ENCODE measurements at places on chromosomes 1 and 21.
A peak's percentile ranks its signal among the peaks of the same experiment; 100 is the strongest.

GRCh38 chr1:241947354-241947753 is 10.2 kb upstream of the BECN2 start:
- DNase-seq = no peak

- DNase-seq = no peak
Measured at GRCh38 chr1:117416546-117417125, 49.4 kb downstream of the MAN1A2 start.

DNA sequence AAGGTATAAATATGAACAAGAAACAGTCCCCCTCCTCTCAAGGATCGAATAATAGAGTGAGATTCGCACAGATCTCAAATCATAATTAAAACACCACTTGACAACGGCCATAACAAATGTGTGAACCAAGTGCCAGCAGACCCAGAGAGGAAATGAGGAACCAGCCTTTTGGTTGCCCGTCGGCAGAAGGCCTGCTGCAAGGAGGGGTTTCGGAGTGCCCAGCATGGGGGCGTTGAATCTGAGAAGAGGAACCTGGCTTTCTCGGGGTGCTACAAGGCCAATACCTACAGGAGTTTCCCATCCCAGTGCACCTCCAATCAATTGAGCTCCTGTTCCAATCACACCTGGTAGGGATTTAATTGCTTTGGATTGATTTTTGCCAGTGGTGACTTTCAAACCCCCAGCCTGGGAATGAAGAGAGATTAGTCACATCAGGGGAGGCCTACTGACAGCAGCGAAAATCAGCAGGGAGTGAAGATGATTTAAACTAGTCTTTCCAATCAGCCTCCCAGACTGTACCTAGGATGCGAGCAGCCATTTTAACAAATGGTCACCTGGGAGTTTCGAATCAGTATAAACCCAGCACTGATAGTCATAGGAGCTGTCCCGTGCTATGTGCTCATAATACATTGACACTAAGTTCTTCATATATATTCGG is 263.8 kb downstream of the KAZN start:
- DNase-seq = no peak

- DNase-seq = no peak
Measured at GRCh38 chr1:233406339-233406960, 78.9 kb downstream of the MAP3K21 start.

GRCh38 chr1:4969556-4970129 is 315.2 kb downstream of the AJAP1 start:
- DNase-seq = no peak

GRCh38 chr1:207002724-207003146 is 29.8 kb downstream of the C1orf116 start:
- no peak for DNase-seq

- DNase-seq = no peak
Measured at GRCh38 chr1:186337554-186337953, 37.5 kb downstream of the TPR start.

DNA sequence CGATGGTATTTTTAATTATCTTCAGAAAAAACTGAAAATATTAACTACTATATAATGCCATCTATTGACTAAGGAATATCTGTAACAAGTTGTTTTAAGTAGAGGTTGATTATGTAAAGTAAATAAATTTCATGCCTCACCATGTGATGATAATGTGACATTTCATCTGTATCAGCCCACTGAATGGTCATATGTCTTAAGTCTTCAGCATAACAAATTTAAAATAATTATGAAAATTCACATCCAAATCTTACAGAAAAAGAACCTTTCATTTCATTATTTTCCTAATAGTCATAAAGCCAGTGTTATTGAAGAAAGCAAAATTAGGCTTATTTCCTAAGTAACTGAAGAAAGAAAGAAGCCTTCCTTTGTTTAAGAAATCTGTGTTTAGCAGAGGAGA is 72.6 kb downstream of the ITGB3BP start:
- no peak for DNase-seq

DNA sequence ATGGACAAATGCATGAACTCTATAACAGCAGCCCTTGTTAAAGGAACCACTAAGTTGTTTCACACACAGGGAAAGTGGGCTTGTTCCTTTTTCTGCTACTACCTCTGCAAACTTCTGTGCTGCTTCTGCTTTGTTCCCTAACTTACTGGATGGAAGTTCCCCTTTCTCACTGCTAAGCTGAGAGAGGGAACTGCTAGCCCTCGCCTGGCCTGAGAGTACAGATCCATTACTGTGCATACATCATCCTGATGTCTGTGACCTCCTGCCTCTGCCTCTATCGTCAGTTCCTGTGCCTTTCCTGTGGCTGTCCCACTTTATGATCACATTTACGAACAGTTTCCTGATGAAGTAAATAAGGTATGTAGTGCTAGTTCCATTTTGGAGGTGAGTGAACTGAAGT is 3.5 kb downstream of the GNAT2 start:
- no peak for DNase-seq

- DNase-seq = no peak
Measured at GRCh38 chr1:21254335-21254951, 35.8 kb downstream of the ECE1 start.

DNA sequence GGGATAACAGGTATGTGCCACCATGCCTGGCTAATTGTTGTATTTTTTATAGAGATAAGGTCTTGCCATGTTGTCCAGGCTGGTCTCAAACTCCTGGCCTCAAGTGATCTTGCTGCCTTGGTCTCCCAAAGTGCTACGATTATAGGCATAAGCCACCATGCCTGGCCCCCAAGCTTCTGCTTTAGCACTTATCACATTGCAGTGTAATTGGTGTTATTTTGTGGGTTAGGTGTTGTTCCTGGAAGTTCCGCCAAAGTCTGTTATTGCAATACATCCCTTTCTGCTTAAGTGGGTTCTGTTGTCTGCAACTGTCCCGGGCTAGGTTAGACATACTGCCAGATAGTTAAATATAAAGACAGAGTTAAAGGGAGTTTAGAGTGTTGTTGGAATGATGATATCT is 3.4 kb downstream of the ZCCHC17 start:
- DNase-seq = no peak

DNA sequence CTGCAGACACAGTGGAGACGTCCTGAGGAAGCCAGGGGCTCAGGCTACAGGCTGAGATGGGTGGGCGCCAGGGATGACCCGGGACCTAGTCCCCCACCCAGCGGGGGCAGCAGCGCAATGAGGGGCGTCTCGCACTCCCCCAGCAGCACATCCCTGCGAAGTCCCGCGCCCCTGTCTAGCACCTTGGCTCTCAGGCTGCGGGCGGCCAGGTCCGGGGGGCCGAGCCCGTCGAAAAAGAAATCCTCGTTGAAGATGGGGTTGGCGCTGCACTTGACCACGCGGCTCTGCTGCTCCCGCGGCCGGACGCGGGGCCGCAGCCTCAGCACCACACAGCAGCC is 1.8 kb downstream of the C2CD4D start:
- no peak for DNase-seq

DNA sequence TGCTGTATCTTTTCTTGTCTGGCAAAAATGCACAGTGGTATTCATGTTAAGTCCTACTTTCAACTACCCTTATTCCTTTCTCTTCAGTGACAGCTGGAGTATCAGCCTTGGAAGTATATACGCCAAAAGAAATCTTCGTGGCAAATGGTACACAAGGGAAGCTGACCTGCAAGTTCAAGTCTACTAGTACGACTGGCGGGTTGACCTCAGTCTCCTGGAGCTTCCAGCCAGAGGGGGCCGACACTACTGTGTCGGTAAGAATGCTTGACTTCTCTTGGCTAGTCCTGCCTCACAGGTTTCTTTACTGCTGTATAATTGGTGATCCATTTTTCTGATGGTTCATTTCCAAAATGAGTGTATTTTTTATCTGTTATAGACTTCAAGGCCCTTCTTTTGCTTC is 43.7 kb downstream of the MPZL1 start:
- DNase-seq = no peak

GRCh38 chr1:81144240-81144825 is 656.4 kb upstream of the ADGRL2 start:
- DNase-seq = no peak

DNA sequence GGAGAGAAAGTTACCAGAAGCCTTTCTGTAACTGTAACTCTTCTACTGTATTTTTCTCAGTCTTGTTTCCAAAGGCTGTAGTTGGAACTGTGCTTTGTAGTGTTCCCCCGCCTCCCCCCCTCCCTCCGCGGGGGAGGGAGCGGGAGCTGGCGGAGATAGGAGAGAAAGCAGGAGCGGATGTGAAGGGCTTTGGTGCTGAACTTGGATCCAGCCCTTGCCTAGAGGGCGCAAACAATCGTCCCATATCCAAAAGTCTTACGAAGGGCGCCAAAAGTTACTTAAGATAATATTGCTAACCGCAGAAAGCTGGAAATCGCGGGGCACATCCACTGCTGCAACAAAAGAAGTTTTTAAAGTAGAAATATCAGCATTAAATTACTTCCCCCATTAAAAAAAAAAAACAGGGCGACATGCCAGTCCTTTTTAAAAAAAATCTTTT is 2.4 kb upstream of the NFIA start:
- peak; percentile 49 for DNase-seq

GRCh38 chr1:235557495-235557894 is 53.2 kb upstream of the B3GALNT2 start:
- DNase-seq = no peak

GRCh38 chr1:45032837-45033236 is 20.8 kb downstream of the UROD start:
- no peak for DNase-seq

DNA sequence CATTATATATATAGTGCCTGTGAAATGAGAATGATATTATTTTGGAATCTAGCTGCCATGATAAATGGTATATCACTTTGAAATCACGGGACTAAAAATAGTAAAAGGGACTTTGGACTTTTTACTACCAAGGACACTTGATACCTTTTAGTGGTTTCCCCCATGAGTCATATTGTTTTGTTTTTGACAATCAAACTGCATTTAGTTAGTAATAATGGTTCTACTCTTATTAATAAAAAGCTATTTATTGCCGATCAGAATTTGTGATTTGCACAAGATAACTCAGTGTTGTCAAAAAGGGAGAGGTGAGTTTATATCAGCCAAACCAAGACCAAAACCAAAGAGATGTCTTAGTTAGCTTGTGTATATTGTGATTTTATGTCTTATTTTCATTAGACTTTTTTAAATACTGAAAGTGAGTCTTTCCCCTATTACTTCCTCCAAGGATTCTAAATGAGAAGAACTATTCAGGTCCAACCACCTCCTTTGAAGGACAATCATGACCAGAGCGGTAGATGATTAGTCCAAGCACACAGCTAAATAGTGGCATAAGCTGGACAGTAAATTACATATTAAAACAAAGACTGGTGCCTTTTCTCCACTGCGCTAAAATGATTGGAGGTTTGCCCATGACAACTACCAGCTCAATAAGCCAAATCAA is 281.7 kb upstream of the ESRRG start:
- no peak for DNase-seq

DNA sequence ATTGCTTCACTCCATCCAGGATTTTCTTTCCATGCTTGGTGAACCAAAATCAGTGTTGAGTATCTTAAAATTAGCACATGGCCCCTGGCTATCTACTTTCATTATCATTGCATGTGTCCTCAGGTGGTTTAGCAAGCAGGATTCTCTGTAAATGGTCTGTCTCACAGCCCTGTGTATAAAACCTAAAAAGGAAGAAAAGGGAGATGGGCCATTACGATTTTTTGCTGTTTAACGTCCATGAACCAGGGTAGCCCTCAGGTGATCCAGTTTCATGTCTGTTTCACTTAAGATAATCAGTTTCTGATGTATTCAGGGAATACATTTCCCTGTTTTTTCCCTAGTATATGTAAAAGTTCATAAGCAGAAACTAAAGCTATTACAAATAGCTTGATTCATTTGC is 238.2 kb downstream of the NFIA start:
- DNase-seq = no peak

DNA sequence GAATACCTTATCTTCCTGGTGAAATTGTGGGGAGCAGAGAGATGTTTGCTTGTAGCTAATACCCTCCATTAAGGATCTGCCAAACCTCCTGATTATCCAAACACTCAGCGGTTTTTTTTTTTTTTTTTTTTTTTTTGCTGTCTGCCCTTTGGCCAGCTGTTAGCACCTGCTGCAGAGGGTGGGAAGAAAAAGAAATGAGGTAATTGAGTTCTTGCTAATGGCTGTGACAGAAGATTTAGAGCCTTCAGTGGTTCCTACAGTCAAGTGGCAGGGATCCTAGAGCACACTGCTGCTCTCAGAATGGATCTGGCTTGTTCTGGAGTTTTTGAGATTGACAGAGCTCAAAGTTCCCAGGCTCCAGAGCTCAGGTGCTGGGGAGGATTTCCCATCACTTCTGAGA is 342.5 kb downstream of the DISC1 start:
- DNase-seq = no peak

GRCh38 chr1:175479521-175480342 is 263.7 kb downstream of the TNR start:
- no peak for DNase-seq

GRCh38 chr1:3319874-3320245 is 134.6 kb upstream of the ARHGEF16 start:
- peak; percentile 59 for DNase-seq

GRCh38 chr1:10429868-10430215 is 391 bp upstream of the CENPS start:
- no peak for DNase-seq

- DNase-seq = no peak
Measured at GRCh38 chr21:37259426-37259825, 7.7 kb downstream of the VPS26C start.

- DNase-seq = no peak
Measured at GRCh38 chr1:220299337-220299736, 27.1 kb upstream of the RAB3GAP2 start.

DNA sequence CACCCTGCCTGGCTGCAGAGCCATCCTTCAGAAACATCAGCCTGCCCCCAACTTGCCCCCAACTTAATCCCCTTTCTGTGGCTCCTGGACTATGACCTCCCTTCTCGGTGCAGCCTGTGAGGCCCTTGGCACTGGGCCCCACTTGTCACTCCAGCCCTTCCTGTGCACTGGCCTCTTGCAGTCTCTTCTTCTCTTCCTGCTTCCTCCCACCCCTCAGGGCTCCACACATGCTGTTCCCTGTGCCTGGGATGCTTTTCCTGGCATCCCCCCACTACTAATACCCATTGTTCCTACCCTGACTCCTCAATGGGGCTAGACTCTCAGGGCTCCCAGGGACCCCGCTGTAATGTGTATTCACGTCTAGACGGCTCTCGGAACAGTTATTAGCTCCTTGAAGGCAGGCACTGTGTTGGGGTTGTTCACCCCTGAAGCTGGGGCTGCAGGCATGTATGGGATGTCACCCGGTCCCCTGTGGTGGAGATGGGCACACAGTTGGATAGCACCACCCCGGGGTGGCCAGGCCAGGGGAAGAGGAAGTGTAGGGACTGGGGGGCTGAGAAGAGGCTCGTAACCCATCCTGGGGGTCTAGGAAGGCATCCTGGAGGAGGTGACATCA is 4.5 kb downstream of the LDLRAD1 start:
- DNase-seq = no peak

DNA sequence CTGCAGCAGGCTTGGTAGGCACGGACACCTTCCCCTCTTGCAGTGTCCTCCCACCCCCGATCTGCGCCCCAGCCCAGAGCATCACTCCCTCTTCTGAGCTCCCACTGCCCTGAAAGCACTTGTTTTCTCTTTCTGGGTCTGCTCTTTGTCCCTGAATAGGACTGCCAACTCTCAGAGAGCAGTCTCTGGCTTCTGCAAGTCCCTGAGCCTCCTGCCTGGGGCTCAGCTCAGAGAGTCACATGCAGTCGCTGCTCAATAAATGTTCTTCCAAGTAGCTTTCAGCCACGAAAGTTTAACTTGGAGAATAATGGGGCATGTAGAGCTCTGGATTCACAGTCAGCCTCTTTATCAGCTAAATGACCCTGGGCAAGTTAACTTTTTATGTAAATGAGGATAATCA is 205.6 kb downstream of the HIVEP3 start:
- no peak for DNase-seq

- no peak for DNase-seq
Measured at GRCh38 chr1:66275083-66275482, 258.9 kb upstream of the SGIP1 start.

- DNase-seq = no peak
Measured at GRCh38 chr1:201119206-201120197, 7.3 kb upstream of the CACNA1S start.

Data from NCI-H748 treated with DMSO at 0.1 percent for 48 hours (cell line).